CD4-positive, alpha-beta T cell treated with Interferon gamma for 1 hour (primary cell): ENCODE measurements at places on chromosomes 12 and 14.

DNA sequence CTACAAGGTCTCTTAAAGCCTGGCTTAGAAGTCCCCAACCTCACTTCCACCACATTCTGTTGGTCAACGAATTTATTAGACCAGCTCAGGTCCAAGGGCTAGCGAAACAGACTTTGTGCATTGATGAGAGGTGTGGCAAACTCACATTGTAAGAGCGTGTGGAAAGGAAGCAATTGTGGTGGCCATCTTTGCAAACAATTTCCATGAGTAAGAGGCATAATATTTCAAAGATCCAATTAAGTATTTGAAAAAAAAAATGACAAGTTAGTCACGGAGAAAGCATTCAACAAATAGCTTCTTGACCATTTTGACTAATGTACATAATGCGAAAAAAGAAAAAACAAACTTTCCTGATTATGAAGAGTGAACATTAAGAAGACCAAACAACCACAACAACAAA is 7.4 kb downstream of the NR1H4 start:
- DNase-seq = no peak

- DNase-seq = no peak
Measured at GRCh38 chr14:68297039-68297438, 477.5 kb downstream of the RAD51B start.

GRCh38 chr12:104294927-104295668 is 8.4 kb upstream of the EID3 start:
- DNase-seq = no peak

- DNase-seq = no peak
Measured at GRCh38 chr12:88922816-88923215, 342.5 kb upstream of the KITLG start.

GRCh38 chr14:68358500-68358899 is 434.4 kb downstream of the ZFP36L1 start:
- no peak for DNase-seq

DNA sequence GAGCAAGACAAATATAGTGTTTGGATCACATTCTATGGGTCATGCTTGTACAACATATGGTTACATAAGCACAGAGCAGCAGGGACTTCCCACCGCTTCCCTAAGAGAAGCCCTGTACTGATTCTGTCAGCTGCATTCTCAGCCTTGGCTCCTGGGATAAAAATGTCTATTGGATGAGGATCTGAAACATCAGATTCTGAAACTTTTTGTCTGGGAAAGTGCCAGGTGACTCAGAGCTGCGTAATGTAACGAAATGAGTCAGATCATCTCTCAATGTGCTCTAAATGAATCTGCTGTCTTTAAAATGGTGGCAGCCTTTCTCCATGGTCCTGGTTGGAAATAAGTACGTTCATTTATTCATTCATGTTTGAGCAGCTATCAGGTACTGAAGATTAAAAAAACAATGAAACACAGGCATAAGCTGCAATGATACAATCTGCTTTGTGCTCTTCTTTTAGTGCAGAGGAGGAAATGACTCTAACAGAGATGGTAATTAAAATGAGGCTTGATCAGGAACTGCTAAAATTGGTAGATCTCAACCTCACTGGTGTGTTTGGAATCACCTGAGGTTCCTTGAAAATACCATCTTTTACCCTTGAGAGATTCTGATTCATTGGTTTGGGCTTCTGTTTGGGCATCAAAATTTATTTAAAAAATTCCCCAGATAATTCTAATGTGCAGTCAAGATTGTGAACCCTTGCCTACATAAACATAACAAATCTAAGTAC is 99.1 kb upstream of the NAP1L1 start:
- DNase-seq = peak; percentile 20

DNA sequence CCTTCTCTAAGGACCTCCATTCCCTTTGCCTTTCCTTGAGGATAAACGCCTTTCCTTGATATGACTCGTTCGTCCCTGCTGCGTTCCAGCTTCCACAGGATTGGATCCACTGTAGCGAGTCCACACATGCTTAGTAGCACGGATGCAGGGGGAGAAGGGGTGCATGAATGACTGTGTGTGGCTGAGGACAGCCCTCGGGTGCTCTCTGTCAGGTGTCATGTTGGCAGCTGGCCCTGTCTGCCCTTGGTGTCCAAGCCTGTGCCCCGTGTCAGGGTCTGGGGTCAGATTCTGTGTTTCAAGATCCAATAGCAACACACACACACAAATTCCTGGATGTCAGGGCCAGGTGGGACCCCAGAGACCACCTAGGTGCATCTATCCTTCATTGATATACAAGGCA is 17.5 kb upstream of the KRT80 start:
- no peak for DNase-seq

DNA sequence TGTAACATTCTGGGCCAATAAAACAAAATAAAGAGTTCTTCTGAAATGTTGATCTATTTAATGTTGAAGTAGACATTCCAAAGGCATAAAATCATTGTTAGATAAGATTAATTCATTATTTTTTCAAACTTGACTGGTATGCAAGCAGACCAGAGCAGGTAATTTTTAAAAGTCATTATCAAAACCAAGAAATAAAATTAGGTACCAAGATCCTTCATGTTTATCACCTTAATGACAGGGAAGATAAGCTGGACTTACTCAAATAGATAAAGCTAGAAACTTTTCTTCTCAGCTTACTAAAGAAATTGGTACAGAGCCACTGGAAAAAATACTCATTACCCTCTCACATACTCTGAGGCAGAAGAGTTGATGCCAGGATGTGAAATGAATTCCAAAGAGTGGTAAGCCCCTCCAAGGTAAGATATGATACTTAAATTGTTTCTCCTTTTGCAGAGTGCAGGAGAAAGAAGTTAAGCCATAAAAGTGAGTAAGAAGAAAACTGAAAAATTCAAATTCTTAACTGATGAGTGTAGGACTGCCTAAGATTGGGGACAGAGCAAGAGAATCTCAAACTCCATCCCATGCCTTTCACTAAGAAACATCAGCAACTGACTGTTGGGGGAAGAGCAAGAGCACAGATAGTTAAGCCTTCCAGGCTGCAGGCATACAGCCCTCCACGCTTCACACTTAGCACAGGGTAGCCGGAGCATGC is 111.9 kb downstream of the SLC41A2 start:
- no peak for DNase-seq

GRCh38 chr14:94342334-94342934 is 19.3 kb upstream of the SERPINA6 start:
- DNase-seq = no peak

- no peak for DNase-seq
Measured at GRCh38 chr14:68336165-68336564, 456.7 kb downstream of the ZFP36L1 start.

DNA sequence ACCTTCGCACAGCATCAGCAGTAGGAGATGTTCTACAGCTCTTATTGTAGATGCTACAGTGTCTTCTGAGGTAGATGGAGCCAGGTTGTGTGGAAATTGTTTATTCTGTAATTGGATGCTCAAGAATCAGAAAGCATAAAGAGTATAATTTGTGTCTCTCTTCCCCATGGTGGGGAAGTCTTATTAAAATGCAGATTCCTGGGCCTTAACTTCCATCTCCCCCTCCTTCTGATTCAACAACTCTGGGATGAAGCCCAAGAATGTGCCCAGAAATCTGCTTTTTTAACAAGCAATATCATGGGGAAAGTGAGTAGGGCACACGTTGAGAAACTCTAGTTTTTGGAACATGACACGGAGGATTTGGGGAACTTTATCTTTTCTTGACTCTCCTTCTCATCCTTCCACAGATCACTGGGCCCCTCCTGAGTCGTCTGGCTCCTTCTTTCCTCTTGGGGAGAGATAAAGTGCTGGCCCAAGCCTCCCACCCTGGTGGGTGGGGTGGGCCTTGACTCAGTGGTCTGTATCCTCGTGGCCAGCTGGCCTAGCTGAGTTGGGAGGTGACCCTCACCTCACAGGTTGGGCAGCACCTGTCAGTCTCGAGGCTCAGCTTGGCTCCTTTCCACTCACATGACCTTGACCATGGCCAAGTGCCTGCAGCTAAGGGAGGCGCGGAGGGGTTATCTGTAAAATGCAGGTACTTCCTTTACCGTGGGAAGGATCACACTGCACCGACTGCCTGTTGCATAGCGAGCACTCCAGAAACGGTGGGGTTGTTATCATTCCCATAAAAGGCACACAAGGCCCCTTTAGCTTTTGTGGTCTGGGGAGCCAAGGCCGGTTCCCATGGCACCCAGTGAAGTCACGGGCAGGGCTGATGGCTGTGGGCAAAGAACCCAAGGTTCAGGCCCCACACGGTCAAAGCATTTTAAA is 141.9 kb downstream of the CHST11 start:
- no peak for DNase-seq

GRCh38 chr12:105157606-105158005 is 50.1 kb downstream of the WASHC4 start:
- DNase-seq = no peak

GRCh38 chr12:80195074-80195726 is 95.9 kb downstream of the OTOGL start:
- DNase-seq = no peak

DNA sequence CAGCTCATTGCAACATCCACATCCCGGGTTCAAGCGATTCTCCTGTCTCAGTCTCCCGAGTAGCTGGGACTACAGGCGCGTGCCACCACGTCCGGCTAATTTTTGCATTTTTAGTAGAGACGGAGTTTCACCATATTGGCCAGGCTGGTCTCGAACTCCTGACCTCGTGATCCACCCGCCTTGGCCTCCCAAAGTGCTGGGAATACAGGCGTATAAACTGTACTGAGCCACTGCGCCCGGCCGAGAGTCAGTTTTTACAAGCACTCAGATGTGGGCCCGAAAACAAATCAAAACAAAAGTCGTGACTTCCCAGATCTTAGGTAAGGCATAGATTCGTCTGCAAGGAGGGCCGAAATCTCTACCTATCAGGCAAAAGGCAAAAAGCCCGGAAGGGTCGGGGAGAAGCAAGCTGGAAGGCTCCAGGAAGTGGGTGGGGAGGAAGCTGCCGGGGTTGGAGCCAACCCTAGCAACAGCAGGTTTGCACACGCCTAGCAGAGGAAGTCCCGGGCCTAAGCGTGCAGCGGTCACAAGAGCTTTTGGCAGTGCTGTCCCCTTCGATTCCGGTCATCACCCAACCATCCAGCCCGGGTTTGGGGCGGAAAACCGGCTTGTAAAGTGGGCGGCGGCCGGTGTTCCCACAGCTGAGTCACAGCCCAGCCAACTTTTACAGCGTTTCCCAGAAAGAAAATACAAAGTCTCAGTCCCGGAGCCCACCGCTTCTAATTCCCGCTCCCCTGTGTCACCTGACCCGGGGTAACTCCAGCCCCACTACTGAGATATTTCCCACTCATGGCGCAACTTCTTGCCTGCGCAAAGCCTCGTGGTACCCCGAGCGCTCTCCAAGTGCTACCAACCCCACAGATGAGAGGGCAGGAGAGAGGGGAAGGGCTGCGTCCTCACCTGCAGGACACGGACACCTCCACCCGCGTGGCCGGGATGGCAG is 583 bp downstream of the CPNE8 start:
- DNase-seq = peak; percentile 69

- DNase-seq = no peak
Measured at GRCh38 chr12:27284751-27285150, 40.7 kb downstream of the STK38L start.

- DNase-seq = no peak
Measured at GRCh38 chr12:30323008-30323407, 372.7 kb downstream of the IPO8 start.
